ENCODE measurements at places on chromosomes 12 and 14.

GRCh38 chr14:30214461-30215090, 286.9 kb upstream of the PRKD1 start:
- peak; percentile 10 for DNase-seq

GRCh38 chr14:21978184-21978998, 304.8 kb upstream of the OR4E1 start:
- DNase-seq: no peak

DNA sequence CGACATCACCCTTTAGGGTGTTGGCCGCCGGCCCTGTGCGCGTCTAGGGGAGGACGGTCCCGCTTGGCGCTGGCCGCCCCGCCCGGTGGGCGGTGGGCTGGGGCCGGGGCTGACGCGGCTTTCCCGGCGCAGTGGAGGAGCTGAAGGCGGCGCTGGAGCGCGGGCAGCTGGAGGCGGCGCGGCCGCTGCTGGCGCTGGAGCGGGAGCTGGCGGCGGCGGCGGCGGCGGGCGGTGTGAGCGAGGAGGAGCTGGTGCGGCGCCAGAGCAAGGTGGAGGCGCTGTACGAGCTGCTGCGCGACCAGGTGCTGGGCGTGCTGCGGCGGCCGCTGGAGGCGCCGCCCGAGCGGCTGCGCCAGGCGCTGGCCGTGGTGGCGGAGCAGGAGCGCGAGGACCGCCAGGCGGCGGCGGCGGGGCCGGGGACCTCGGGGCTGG, 3.6 kb downstream of the TNFAIP2 start:
- no peak for DNase-seq

- DNase-seq: peak; percentile 94
Observed at GRCh38 chr12:104263580-104264358, 39.8 kb upstream of the EID3 start.

DNA sequence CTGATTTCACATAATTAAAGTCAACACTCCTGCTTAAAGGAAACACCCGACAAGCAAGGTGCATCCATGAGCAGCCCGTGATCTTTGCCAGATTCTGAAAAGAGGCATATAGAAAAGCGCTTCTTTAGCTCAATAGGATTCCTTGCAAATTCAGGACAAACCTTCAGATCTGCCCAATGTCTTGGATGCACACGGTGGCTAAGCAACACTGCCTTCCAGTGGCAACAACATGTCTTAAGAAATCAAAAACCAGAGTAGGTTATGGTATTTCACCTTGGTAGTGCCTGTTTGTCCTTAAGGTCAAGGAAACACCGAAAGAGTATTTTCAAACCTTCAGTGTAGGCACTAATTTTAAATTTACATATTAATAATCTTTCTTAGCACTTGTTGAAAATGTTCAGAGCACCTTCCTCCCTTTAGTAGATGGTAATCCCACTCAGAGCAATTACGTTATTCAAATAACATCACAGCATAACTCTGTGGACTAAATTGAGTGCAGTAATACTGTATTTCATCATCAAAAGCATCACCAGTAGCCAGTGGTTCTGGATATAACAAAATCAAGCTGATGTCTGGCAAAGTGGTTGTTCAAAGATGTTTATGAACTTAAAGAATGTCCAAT, 58.0 kb upstream of the CDKN3 start:
- no peak for DNase-seq
